ENCODE measurements at places on chromosomes 4 and X.

GRCh38 chr4:140793291-140793690, 37.1 kb upstream of the TBC1D9 start:
- DNase-seq: no peak

DNA sequence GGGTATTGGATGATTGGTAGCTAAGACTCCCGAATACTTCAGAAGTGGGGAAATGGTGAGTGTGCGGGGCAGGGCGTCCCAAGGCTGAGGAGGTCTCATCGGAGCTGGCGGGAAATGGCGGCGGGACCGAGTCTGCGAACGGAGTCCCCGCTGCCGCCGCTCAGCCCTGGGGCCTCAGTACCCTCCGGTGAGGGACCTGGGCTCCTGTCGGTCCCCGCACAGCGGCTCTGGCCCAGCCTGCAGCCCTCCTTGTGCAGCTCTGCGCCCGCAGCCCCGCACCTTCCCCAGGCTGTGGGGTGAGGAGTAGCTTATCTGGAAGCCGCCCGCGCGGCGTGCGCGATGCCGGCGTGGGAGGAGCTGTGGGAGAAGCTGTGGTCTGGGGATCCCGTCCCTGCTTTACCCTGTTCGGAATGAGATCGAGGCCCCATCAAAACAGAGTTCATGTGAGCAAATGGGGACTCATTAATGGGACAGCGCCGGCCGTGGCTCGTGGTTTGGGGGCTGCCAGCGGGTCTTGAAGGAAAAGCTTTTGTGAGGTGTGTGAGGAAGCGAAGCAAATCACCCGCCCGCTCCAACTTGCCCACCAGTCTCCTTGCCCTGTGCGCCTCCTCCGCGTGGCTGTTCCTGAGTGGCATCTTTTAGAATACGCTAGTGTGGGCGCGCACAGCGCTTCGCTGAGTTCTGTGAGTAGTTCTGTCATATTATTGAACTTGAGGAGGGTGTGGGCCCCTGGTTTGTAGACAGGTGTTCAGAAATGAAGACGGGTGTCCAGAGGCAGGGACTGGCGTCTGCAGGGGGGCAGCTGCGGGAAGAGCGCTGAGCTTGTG, 531 bp downstream of the ZNF141 start:
- peak; percentile 54 for DNase-seq

- no peak for DNase-seq
These were observed 78.4 kb downstream of the REPS2 start for GRCh38 chrX:17024886-17025285.

- no peak for DNase-seq
These were observed 97.4 kb upstream of the S100G start for GRCh38 chrX:16552546-16552945.

DNA sequence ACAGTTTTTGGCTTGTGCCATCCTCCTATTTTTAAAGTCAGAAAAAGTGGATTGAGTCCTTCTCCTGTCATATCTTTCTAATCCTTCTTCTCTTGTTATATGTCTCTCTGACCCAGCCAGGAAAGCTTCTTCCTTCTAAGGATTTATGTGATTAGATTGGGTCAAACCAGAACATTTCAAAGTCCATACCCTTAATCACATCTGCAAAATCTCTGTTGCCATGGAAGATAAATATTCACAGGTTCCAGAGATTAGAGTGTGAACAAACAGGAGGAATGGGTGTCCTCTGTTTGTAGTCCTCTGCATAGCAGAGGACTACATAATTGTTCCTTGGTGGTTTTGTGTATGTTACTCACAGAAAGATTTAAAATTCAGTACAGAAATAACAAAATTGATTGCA, 421.2 kb downstream of the EPHA5 start:
- no peak for DNase-seq

- no peak for DNase-seq
These were observed 350.1 kb downstream of the GRXCR1 start for GRCh38 chr4:43242606-43243005.

DNA sequence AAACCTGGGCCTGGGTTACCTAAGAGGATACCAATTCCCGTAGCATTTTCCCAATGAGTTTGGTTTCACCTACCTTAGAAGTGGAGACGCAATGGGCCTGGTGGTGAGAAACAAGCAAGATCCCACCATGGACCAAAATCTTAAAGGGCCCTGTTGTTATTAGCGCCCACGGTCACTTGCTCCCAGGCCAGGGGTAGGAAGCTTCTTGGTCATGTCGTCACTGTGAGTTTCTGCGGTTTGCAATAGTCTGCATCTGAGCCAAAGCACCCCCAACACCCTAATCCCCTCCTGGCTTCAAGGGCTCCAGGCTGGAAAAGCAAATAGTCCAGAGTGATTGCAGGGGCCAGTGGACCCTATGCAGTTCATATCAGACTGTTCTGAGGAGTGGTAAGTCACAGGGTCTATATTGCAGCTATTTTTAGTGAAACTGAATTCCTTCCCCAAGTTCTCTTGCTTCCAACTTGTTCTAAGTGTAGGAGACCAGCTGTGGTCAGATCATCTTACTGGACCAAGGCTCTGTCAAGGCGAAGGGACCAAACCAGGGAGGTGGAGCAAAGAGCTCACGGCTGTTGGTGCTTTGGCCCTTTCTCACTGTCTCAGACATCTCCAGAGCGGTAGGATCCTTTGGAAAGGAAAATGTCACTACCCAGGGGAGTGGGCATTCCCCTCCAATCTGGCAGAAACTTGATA, 307.9 kb upstream of the F9 start:
- no peak for DNase-seq

DNA sequence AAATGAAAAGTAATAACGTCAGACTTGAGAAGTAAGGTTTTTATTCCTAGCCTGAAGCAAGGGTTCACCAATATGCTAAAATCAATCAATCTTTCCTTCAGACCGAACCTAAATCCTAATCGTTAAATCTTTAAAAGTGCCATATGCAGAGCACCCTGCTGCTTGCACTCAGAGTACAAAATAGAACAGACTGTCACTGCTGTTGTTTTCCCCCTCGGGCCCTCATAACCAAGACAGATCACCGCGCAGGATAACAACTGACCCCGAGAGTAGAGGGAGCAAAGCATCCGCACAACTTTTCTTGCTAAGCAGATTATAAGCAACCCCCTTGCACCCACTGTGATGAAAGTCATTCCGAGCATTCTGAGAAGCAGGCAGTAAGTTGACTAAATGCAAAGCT, 550.9 kb upstream of the NDST4 start:
- no peak for DNase-seq
